ENCODE measurements at places on chromosomes 12 and 14. TPM values are rescaled to one million over a fixed set of nuclear protein-coding genes. Genes with fewer than 3 reads are reported as not detected.

NRXN3 gene
- total RNA-seq = 0.49 TPM

SRGAP1 gene
- 4.8 TPM for total RNA-seq

GRCh38 chr12:94707892-94708291, 57.5 kb upstream of the TMCC3 start:
- DNase-seq = peak; percentile 98

- no peak for DNase-seq
These were observed 125.0 kb upstream of the ATP2B1 start for GRCh38 chr12:89833337-89834252.

DNA sequence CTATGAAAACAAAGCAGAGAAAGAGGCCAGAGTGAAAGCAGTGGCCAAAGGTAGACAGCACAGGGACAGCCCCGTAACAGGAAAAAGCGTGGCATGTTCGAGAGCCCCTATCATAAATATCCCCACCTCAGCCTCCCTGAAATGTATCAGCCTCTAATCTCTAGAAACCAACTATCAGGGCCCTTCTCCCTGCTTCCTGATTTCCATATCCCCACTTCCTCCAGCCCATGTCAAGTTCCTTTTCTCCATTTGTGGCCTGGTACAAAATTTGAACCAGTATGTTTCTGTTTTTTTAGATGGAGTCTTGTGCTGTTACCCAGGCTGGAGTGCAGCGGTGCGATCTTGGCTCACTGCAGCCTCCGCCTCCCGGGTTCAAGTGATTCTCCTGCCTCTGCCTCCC, 16.9 kb downstream of the DEPDC4 start:
- no peak for DNase-seq

DNA sequence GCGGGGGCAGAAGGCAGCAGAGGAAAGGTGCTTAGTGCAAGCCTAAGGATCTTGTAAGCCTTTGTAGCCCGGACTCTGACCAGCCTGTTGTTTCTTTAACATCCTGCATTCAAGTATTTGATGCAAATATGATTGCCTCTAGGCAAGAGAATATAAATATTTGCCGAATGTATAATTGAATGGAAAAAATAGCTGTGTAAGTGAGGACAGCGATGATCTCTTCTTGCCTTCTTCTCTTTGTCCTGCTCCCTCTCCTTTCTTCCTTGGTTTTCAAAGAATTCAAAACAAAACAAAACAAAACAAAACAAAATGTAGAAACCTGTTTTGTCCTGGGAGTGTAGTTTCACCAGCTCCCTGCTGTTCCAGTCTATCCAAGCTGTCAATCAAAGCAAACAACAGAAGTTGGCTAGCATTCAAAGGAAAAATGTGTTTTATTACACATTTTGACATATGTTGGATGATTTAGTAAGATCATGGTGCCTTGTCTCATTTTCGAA, 74.9 kb upstream of the CPM start:
- DNase-seq = peak; percentile 21

GRCh38 chr12:133190176-133190575, 8.9 kb downstream of the ZNF268 start:
- DNase-seq = no peak

DNA sequence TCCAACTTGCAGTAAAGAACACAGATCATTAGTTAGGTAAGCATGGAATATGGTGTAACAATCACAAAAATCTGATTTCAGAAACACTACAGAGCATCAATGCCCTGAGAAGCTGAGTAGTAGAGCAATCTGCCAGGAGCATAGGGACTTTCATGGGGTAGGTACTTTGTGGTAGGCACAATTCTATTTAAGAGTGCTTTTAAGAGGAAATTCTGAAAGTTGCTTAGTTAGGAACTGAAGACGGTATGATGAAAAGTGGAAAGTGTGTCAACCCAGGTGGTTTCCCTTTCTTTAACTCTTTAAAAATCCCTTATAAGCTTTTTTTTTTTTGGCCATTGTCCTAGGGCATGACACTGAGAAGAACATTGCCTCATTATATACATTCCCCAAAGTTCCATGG, 535.7 kb upstream of the FBXO33 start:
- DNase-seq = no peak

DNA sequence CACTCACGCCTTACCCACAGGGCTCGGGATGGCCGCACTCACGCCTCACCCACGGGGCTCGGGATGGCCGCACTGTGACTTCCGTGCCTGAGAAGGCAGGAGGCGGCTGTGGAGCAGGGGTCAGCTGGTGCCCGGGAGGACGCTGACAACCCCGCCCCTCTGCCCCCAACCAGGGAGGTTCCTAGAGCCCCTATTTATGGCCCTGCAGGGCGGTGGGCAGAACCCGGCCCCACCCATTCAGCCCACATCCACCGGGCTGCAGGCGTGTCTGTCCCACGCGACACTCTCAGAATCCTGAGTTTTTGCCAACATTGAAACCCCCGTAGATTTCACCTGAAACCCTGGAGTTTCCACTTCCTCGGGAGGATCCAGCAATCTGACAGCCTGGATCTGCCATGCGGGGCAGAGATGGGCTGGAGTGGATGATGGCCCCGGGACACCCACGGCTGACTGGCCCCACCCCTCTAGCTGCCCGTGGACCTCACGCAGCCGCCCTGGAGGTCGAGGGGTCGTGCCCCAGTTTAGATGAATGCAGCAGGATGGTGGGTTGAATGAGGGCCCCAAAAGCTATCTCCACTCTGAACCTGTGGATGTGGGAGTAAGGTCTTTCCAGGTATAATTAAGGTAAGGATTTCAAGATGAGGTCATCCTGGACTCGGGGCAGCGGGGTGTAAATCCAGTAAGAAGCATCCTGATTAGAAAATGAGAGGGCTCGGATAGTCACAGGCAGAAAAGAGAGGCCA, 20.4 kb downstream of the GALNT9 start:
- no peak for DNase-seq

All from muscle of leg (tissue), 16 donors.